Left ventricle myocardium inferior (tissue), 1 donor: ENCODE measurements at places on chromosomes 1 and 21.

DNA sequence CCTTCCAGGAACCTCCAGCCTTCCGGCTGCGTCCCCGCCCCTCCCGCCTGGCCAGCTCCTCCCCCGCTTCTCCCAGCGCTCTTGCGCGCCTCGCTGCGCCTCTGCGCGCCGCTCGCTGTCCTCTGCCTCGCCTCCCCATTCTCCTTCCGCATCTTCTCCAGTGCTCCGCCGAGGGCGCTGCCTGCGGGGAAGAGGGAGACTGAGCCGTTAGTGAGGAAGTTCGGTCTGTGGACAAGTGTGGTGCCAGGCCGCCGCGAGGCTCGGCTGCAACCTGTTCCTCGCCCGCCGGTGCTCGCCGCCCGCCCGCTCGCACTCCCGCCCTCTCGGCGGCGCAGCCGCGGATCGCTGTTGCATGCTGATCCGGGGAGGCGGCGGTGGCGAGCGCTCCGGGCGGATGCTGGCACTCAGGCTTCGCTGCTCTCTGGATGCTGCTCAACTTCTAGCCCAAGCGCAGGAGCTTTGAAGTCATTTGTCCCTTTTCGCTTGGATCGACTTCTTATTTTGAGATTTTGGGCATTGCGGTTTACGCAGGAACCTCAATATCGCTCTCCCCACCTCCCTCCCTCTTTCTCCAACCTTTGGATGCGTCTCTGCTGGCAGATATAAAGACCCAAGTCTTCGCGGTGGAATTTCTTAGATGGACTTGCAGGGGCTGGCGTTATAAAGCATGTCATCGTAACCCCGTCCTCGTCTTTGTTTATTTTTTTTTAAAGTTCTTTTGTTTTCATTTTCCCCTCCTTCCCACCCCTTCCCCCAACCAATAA lies 614 bp upstream of the CACNA1E start:
- H3K4me1 ChIP-seq = peaks cover 25% of the 10 kb centered on the region
- peaks cover 94% of the 10 kb centered on the region for H3K27me3 ChIP-seq
- no peak overlapping the region for H3K27ac ChIP-seq

DNA sequence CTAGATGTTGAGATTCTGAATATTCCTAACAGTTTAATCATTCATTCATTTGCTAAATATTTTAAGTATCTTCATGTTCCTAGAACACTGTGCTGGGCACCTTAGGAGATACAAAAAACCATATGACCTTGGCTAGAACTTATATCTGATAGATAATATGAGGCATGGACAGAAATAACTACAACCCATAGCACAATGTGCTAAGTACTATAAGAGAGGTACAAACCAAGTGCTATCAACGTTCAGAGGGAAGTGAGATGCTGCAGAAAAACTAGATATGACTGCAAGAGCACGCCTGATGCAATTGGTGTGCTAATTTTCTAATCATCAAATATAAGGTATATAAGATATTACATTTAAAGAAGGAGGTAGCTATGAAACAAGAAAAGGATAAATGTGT lies 10.7 kb downstream of the NMNAT2 start:
- no peaks in the 10 kb centered on the region for H3K27me3 ChIP-seq
- H3K4me3 ChIP-seq = no peak overlapping the region
- DNase-seq = no peak
- peak overlapping the region; percentile 75 for H3K27ac ChIP-seq
- H3K4me1 ChIP-seq = peaks cover 17% of the 10 kb centered on the region
- H3K36me3 ChIP-seq = no peaks in the 10 kb centered on the region

DNA sequence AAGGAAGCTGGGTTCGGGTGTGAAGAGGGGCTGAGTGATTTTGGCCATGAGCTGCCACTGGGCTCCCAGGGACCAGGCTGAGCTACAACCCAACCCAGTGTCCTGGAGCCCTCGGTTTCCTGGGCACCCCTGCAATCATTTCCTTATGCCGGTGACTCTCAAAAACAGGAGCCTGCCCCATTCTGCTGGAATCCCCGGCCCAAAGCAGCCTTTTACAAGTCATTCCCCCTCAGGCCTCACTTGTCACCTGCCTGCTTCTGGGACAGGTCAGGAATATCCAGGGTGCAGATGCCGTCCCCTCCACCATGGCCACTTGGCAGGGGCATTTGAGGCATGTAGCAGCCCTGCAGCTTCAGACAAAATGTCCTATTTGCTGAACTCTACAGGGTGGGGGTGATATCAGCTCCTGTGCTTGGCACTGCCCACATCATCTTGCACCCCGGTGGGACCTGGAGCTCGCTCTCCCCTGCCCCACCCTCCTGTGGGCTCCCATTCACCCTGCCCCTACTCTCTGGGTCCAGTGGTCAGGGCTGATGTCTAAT lies 30.0 kb downstream of the CDK18 start:
- H3K4me3 ChIP-seq = no peak overlapping the region
- no peak overlapping the region for H3K27ac ChIP-seq
- peaks cover 27% of the 10 kb centered on the region for H3K4me1 ChIP-seq

- no peak overlapping the region for H3K4me3 ChIP-seq
- DNase-seq = no peak
- no peaks in the 10 kb centered on the region for H3K36me3 ChIP-seq
- H3K4me1 ChIP-seq = peaks cover 17% of the 10 kb centered on the region
- H3K27me3 ChIP-seq = peaks cover 35% of the 10 kb centered on the region
Observed at GRCh38 chr1:54477153-54477561, 70.9 kb upstream of the ACOT11 start.

GRCh38 chr1:84995484-84996334 lies 1.2 kb downstream of the MCOLN2 start:
- H3K36me3 ChIP-seq = no peaks in the 10 kb centered on the region
- no peak for DNase-seq
- peaks cover 25% of the 10 kb centered on the region for H3K4me1 ChIP-seq
- H3K27ac ChIP-seq = no peak overlapping the region
- H3K27me3 ChIP-seq = peaks cover 48% of the 10 kb centered on the region

DNA sequence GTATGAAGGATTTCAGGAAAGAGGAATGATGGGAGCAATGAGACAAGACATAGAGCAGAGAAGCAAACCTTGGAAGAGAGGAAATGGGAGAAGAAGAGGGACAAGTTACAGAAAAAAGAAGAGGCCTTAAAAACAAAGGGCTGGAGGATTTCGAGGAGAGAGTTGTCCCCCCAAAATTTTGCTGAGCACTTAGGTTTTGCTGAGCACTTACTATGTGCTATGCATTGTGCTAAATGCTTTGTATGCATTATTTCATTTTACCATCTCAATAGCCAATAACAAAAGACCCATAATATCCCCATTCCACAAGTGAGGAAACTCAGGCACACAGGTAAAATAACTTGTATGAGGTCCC lies 2.5 kb upstream of the TRIM63 start:
- no peak overlapping the region for H3K27ac ChIP-seq
- H3K36me3 ChIP-seq = peaks cover 17% of the 10 kb centered on the region
- peaks cover 15% of the 10 kb centered on the region for H3K4me1 ChIP-seq
- no peak overlapping the region for H3K4me3 ChIP-seq

- DNase-seq = no peak
- H3K4me3 ChIP-seq = no peak overlapping the region
- H3K27ac ChIP-seq = no peak overlapping the region
Observed at GRCh38 chr1:117512728-117513321, 93.0 kb upstream of the TENT5C start.

DNA sequence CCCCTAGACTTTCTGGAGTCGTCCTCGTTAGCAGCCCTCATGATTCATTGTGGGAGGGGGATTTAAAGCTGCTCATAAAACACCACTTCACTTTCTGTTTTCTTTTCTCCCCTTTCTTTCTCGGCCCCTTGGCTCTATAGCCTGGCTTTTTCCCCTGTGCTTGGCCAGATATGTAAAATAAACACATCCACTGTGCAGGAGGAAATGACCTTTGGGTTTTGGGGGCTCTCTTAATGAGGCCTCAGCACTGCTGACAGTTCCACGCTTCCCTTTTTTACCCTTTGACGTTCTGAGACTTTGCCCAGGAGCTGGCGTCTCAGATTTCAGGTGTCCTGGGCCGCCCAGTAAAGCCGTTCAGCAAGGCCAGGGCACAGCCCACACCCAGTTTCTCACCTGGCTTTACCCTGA lies 65.7 kb downstream of the RUNX3 start:
- no peaks in the 10 kb centered on the region for H3K36me3 ChIP-seq
- peaks cover 97% of the 10 kb centered on the region for H3K27me3 ChIP-seq
- H3K4me1 ChIP-seq = no peaks in the 10 kb centered on the region
- H3K4me3 ChIP-seq = no peak overlapping the region

DNA sequence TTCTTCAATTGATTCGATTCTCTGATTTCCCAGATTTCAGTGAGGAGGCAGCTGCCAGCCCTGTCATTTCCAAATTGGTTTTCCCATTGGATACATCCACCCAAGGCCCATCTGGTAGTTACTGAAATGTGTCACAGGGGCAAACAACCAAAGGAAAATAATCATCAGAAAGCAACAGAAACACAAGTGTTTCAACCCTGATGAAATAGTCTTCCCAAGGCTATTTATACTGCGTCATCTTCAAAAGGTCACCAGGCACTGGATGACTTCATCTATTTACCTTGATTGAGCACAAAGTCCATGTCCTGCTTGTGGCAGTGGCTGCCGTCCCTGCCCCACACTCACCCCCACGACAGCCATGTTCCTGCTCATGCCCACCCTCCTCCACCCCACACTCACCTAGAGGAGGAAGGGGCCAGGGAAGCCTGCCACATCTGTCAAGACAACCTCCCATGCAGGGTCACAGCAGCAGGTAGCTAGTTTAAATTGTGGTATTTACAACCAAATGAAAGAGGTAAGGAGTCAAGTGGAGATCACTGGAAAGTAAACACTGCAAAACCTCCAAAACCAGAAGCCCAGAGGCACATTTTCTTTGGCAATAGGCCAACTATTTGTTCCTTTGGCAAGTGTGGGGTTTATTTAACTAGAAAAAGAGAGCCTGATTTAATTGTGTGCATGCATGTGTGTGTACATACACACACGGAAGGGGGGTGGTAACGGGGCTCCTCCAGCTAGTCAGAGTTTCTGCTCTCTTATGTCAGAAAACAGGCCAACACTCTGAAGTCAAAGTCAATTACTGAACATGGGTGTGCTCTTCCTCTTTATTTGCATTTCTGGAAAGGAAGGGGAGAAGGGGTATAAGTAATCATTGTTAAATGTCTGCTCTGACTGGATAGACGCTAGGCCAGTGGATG lies 49.5 kb upstream of the RAB4A start:
- H3K27ac ChIP-seq = no peak overlapping the region
- no peaks in the 10 kb centered on the region for H3K27me3 ChIP-seq
- no peak overlapping the region for H3K4me3 ChIP-seq
- H3K4me1 ChIP-seq = peaks cover 24% of the 10 kb centered on the region
- no peak for DNase-seq

- no peaks in the 10 kb centered on the region for H3K27me3 ChIP-seq
- no peak overlapping the region for H3K4me3 ChIP-seq
- no peak for DNase-seq
- H3K4me1 ChIP-seq = peaks cover 20% of the 10 kb centered on the region
- H3K27ac ChIP-seq = no peak overlapping the region
Observed at GRCh38 chr1:27979151-27979858, 19.5 kb downstream of the XKR8 start.

DNA sequence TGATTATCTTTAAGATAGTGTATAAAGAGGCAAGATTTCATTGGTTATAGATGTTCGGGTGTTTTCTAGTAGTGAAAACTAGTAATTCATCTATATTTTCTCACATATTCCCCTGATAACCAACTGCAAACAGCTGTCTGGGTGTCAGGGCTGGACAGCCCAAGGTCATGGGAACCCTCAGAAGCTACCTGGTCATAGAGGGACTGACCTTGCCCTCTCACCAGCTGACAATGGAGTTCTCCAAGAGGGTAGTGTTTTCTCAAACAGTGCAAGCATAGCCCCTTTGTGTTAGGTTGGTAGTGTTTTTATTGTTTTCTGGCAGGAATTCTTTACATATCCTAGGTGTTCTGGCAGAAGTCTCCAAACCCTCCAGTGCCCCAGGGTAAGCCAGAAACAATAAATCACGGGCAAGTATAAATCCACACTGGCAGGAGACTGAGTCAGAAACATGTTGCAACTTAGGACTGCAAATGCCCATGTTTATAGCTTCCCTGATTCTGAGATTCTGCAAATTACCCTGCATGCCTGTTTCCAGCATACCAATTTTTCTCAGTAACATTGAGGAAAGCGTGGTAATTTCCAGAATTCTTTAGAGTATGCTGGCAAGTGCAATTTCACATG lies 82.8 kb upstream of the ATP1A1 start:
- H3K27me3 ChIP-seq = no peaks in the 10 kb centered on the region
- no peak overlapping the region for H3K4me3 ChIP-seq
- no peaks in the 10 kb centered on the region for H3K4me1 ChIP-seq
- no peaks in the 10 kb centered on the region for H3K36me3 ChIP-seq
- DNase-seq = no peak
- no peak overlapping the region for H3K27ac ChIP-seq

DNA sequence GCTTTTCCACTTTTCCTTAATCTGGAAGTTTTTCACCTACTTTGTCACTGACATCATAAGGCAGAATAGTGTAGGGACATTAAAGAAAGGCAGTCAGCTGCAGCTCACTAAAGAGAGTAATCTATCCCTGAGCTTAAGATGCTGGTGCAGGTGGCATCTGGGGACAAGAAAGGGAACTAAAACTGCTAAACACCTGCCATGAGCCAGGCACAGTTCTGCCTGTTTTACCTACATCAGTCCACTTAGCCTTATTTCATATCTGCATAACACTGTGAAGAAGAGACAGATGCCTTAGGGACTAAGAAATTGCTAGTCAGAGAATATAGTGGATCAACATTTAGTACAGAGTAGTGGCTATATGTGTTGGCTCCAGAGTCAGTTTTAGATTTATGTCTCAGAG lies 88.1 kb downstream of the GPATCH2 start:
- H3K4me3 ChIP-seq = no peak overlapping the region
- no peak overlapping the region for H3K27ac ChIP-seq
- DNase-seq = no peak
- H3K36me3 ChIP-seq = peaks cover 2% of the 10 kb centered on the region

DNA sequence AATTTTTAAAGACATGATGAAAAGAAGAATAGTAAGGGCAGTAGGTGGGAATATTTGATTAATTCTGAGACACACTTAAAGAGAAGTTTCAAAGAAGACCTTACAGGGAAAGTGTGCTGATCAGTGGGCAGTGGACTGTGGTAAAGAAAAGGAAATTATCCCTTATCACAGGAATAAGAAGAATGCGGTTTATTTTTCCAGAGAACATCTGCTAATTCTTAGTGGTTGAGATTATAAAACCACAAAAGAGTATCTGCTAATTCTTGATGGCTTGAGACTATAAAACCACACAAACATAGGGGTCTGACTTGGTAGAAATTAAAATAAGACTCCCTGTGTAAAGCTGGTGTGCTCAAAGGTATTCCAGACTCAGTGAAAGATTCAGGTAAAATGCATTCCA lies 60.0 kb upstream of the KCTD3 start:
- no peaks in the 10 kb centered on the region for H3K36me3 ChIP-seq
- DNase-seq = no peak
- no peaks in the 10 kb centered on the region for H3K27me3 ChIP-seq
- no peak overlapping the region for H3K4me3 ChIP-seq

- peak overlapping the region; percentile 100 for H3K27ac ChIP-seq
- peaks cover 94% of the 10 kb centered on the region for H3K4me1 ChIP-seq
- H3K4me3 ChIP-seq = peak overlapping the region; percentile 48
- no peaks in the 10 kb centered on the region for H3K27me3 ChIP-seq
- DNase-seq = peak; percentile 61
Observed at GRCh38 chr1:36175137-36176095, 19.5 kb downstream of the MAP7D1 start.

- no peaks in the 10 kb centered on the region for H3K27me3 ChIP-seq
- no peak overlapping the region for H3K27ac ChIP-seq
- H3K4me1 ChIP-seq = peaks cover 40% of the 10 kb centered on the region
- no peak for DNase-seq
- no peak overlapping the region for H3K4me3 ChIP-seq
Observed at GRCh38 chr1:32985226-32985625, 20.6 kb upstream of the RNF19B start.

- no peak overlapping the region for H3K4me3 ChIP-seq
- H3K27me3 ChIP-seq = peaks cover 22% of the 10 kb centered on the region
- H3K4me1 ChIP-seq = peaks cover 13% of the 10 kb centered on the region
- no peak for DNase-seq
- H3K36me3 ChIP-seq = no peaks in the 10 kb centered on the region
- H3K27ac ChIP-seq = no peak overlapping the region
Observed at GRCh38 chr1:7333620-7334019, 437.5 kb upstream of the VAMP3 start.
